ENCODE measurements at places on chromosomes 1 and 21. TPM values are rescaled to one million over a fixed set of nuclear protein-coding genes. Genes with fewer than 3 reads are reported as not detected.

CYP4B1 gene
- 2.5 TPM for total RNA-seq

LRIF1 gene
- total RNA-seq, result 15.5 TPM

POU3F1 gene
- total RNA-seq, result 1.5 TPM

SLC22A15 gene
- total RNA-seq, result 8.1 TPM

Data from camera-type eye (tissue), 1 donor.